ENCODE measurements at places on chromosomes 1 and 21.

DNA sequence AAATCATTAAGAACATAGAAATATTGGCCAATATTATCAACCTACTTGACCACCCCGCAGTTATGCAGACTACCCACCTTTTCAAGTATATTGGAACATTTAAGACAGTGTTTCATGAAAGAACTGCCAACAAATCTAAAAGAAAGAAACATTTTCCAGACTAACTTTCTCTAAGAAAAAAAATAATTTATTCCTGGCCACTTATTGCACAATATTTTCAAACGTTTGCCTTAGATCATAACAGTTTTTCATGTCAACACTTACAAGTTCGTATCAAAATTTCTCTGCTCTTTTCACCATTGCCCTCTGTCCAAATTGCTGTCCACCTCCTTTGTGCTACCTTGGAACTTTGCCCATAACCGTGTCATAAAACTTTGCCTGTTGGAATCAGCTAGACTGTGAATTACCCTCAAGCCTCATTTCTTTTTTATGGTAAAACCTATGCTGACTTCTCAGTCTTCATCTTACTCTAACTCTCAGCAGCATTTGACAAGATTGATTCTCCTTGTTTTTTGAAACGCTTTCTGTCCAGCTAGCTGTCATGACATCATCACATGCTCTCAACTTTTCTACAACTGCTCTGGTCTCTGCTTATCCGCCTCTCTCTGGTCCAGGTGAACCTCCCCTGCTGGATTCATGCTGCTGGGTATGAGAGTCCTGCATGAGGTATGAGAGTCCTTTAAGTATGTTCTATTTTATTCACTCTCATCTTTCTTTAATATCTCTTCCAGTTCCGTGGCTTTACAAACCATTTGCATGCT lies 92.8 kb upstream of the CHRM3 start:
- no peak for DNase-seq

DNA sequence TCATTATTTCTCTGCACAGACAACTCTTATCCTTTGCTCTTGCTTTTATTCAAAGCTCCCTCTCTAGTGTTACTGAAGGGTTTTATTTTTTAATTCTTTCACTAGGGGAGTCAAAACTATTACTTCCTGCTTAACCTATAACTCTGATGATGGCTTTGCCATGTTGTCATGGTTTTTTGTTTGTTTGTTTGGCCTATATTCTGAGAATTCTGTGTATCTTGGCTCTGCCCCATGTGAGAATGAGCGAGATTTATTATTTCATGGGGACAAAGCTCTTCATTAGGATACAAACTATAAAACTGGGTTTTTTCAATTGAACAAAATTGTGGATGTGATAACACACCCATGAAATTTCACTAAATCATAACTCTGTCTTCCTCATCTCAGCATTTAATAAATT lies 190.5 kb upstream of the C1orf105 start:
- DNase-seq, result no peak

- no peak for DNase-seq
These were observed 102.0 kb downstream of the CRYAA start for GRCh38 chr21:43270800-43271301.

DNA sequence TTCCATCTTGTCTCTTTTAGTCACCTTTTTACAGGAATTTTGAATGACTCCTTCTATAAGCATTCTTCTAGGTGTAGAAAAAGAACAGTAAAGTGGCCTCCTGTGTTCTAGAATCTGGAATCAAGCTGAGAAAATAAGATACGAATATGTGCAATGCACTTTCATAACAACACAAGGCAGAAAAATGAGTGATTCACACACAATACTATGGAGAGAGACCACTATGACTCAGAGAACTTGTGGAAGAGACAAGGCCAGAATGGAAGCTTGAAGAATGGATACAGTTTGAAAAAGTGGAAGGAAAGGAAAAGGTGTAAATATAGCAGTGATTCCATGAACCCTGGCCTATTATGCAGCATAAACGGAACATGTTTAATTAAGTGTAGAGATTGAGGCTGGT lies 57.1 kb upstream of the SAMSN1 start:
- no peak for DNase-seq

DNA sequence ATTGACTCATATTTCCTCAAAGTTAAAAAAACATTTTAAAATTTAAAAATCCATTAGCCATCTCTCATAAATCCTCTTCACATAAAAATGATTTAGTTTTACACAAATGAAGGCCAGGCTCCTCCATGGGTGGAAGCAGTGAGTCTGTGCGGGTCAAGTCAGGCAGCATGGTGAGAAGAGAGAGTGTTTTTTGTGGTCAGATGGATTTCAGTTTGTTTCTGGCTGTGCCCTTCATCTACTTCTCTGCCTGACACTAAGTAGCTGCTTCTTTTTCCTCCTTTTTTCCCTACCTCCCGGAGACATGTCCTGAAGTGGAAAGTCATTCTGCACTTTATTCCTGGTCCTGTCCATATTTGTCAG lies 10.3 kb downstream of the PLA2G4A start:
- DNase-seq, result no peak

DNA sequence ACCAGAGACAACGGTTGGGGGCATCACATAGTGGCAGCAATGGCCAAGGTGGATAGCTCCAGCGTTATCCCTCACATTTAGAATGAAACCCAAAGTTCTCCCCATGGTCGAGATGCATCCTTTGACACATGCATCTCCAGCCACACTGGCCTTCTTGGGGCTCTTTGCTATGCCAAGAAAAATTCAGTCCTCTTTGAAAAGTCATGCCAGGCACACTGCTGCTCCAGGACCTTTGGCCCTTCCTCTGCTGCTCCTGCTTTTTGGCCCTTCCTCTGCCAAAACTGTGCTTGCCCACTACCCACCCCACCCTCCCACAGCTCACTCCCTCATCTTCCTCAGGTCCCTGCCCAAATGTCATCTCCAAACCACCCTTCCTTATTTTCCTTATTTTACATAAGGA lies 106.4 kb downstream of the C1orf94 start:
- DNase-seq, result no peak

Data from NCI-H1930 (cell line).